T-helper 1 cell (primary cell): ENCODE measurements at places on chromosomes 12 and 14.

GRCh38 chr12:62466018-62466593 is 520 bp upstream of the MON2 start:
- DNase-seq, result peak; percentile 5

DNA sequence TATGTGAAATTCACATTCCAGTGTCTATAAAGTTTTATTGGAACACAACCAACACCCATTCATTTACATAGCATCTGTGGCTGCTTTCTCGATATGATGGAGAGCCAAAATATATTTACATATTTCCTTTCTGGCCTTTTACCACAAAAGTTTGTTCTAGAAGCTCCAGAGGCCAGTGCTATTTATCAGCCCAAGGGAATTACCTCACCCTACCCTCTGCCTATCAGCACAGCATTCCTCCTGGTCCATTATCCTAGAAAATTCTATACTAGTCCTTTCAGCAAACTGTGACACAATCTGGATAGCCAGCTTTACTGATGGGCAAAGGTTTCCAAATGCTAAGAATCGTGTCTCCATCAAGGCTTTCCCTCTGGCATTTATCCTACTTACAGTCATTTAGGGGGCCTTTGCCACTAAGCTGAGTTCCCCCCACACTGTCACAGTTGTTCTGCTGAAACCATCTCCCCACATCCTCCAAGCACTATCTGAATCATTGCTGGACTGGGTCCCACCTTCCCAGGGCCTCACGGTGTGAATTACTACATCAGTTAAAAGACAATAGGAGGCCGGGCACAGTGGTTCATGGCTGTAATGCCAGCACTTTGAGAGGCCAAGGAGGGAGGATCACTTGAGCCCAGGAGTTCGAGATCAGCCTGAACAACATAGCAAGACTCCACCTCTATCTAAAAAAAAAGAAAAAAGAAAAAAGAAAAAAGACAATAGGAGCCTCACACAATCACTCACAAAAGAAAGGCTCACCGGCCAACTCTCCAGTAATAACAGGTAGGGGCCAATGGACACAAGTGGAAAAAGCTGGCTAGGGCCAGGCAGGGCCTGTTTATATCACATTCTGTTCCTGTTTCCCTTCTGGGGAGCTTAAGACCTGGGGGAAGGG is 12.1 kb downstream of the SYNE3 start:
- DNase-seq, result peak; percentile 52

- DNase-seq, result no peak
These were observed 255.2 kb downstream of the NRXN3 start for GRCh38 chr14:78425330-78425729.

GRCh38 chr12:63220921-63221320 is 69.9 kb upstream of the AVPR1A start:
- no peak for DNase-seq

DNA sequence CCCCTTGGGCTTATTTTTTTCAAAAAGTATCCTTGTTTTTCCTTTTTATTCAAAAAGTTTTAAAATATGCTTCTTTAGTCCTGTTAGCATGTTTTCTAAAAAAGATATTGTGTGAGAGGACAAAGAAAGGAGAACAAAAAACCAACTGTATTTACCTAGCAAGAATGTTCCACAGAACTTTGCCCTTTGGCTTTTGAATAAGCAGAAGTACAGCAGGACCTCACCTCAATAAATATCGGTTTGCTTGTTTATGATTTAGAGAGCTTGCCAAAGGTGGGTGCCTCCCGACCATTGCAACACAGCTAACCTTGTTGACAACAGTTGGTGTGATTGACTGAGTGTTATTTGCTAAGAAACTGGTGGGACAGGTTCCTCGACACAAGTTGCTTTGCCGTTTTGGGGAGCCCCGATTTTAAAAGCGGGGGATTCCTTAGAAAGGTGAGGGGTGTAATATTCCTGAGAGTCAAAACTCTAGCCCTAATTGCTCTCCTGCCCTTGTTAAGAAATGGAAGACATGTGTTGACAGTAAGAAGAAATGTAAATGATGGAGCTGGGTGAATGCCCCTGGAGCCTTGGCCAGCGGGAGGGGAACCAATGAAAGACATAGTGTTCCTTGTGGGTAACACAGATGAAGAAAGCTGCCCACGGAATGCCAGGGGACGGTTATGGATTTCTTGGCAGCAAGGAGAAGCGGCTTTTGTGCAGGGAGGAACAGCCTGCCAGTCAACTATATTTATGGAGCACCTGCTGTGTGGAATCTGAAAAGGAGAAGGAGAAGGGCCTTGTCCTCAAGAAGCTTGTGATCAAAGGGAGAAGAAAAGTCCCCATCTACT is 13.7 kb downstream of the MYBPC1 start:
- no peak for DNase-seq

DNA sequence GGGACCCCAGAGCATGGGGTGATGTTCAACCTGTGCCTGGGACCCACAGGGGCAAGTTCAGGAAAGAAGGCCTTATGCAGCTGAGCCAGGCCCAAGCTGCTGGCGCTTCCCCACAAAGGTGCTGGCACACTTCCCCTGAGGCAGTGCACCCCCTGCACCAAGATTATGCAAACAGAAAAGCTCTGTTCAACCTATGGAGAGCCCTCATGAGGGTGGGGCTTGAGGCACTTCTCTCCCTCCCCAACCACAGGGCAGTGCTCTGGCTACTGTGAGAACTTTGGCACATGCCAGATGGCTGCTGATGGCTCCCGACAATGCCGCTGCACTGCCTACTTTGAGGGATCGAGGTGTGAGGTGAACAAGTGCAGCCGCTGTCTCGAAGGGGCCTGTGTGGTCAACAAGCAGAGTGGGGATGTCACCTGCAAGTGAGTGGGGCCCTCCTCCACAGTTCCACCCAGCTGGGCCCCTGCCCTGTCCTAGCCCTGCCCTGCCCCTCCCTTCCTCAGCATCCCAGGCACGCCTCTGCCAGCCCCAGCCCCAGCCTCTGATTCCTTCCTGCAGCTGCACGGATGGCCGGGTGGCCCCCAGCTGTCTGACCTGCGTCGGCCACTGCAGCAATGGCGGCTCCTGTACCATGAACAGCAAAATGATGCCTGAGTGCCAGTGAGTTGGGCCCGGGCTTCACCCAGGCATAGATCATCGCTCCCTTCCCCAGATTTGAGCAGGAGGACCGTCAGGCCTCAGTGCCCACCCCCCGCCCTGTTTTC is 5.5 kb upstream of the NXPH4 start:
- no peak for DNase-seq

DNA sequence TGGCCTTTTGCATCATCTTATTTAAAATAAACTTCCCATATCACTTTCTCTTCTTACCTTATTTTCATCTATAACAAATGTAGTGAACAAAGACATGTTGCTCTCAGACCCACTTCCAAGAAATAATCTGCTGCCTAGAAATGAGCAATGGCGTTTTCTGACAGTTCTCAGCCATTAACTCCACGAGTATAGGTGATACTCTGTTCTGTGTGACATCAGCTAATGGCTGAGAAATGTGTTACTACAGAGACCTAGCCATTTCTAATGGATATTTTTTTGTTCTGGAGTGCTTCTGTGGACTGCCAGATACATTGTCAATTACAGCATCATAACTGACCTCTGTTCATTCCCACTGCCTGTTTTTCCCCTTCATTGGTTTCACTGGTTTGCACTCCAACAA is 67.8 kb downstream of the CCDC59 start:
- DNase-seq, result no peak

GRCh38 chr12:4140581-4141301 is 132.8 kb upstream of the CCND2 start:
- DNase-seq, result no peak

DNA sequence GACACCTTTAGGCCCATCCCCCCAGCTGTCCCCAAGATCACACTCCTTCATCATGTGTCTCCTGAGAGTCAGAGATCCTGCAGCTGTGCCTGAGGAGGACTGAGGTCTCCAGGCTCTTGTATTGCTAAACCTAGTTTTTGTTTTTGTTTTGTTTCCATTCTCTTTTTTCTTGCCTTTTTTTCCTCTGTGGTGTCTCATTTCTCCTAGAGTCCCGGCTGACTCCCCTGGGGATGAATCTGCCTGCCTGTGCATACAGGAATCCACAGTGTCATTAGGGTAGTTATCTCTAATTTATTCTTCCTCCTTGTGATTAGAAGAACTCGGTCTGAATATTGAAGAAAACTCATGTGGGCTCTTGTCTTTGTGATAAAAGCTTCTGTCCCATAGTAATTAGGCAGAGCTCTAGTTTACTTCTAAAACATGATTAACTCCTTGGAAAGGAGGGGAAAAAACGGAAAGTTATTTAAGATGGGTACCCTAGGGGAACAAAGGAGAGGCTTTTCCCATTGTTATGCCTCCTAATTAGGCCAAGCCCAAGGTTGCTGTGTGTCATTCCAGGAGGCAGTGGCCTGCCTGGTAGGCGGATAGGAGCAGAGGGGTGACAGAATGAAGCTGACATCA is 343.2 kb downstream of the ZFP36L1 start:
- no peak for DNase-seq

DNA sequence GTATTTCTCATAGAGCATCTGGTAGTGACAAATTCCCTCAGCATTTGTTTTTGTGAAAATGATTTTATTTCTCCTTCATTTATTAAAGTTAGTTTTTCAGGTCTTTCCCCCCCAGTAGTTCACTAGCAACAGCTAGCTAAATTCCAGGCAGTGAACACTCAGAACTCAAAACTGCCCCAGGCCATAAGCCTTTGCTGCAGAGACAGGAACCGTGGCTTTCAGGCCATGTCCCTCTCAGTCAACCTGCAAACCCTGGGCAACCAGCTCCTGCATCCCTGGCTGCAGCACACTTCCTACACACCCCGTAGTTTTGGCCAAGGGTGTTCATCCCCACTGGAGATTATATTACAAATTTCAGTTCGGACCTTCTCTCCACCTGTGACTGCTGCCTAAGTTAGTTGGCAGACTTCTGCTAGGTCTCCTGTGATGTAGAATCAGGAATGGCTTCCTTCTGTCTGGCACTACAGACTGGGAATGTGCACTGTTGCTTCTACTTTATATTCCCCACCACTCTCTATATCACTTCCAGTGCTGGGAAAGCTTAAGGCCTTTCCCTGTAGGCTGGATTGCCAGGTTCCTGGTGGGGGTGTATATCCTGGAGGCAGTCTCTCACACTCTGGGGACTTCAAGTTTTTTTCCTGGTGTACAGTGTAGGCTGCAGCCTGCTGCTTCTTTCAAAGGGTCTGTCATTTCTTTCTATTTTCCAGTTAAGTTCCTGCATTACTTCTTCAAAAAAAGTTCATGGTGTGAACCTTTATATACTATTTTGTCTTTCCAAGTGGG is 924.4 kb upstream of the LRFN5 start:
- no peak for DNase-seq

DNA sequence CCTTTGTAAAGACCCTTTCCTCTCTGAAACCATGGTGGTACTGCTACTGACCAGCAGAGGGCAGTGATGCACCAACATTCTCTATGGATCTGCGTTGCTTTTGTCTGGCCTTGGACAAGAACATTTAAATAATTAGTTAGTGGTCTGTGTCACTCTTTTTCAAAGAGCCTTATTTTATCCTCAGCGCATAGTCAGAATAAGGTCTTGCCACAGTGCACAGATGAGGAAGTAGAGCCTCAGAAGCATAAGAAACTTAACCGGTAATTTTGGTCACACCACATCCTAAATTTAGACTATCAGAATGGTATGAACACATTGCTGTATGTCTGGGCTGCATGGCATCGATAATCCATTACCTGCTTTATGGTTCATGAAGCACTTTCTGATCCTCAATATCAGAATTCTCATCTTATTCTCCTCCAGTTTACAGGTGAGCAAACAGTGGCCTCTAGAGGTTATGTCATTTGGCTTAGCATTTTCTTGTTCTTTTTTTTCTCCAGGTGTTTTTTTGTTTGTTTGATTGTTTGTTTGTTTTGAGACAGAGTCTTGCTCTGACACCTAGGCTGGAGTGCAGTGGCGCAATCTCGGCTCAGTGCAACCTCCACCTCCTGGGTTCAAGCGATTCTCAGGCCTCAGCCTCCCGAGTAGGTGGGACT is 23.7 kb upstream of the IFT81 start:
- peak; percentile 53 for DNase-seq
